ENCODE measurements at places on chromosomes 4 and X.

- DNase-seq, result no peak
Observed at GRCh38 chr4:75598390-75598789, 31.9 kb downstream of the CDKL2 start.

DNA sequence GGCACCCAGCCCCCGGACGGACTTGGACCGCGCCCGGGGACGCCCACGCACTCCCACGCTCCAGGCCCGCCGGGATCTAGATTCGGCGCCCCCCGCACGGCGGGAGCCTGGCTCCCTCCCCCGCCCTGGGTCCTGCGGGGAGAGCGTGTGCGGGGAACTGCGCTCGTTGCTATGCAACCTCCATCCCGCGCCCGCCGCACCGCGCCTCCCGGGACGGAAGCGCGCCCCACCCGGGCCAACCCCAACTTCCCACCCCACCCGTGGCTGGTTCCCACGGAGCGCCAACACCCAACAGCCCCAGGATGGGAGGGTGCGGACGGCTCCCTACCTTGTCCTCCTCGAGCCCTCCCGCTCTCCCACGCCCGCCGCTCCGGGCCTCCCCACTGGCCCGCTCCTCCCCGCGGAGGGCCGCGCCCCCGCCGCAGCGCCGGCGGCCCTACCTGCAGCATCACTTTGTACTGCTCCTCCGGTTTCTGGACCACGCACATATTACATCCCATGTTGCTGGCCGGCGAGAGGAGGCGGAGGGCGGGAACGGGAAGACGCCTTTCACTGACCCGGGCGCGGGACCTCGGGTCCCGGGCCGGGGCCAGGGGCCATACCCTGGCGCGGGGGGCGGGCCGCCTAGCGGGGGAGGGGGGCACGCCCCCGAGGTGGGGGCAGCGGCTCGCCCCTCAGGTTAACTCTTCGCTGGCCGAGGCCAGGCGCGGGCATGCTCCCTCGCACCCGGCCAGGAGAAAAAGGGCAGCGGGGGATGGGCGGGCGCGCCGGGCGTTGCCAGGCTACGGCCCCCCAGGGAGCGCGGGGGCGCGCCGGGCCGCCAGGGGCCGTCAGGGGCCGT lies at the start of gene PDZD4:
Gene PDZD4, minus strand, starts transcription at position 746 of the 841 bp plus-strand sequence. Its CDS starts 246 bp downstream, at position 500.
- DNase-seq, result no peak

- DNase-seq, result no peak
Observed at GRCh38 chrX:136346506-136346905, 45.7 kb downstream of the ADGRG4 start.

GRCh38 chr4:41304221-41304620 lies 47.5 kb downstream of the UCHL1 start:
- DNase-seq, result no peak

DNA sequence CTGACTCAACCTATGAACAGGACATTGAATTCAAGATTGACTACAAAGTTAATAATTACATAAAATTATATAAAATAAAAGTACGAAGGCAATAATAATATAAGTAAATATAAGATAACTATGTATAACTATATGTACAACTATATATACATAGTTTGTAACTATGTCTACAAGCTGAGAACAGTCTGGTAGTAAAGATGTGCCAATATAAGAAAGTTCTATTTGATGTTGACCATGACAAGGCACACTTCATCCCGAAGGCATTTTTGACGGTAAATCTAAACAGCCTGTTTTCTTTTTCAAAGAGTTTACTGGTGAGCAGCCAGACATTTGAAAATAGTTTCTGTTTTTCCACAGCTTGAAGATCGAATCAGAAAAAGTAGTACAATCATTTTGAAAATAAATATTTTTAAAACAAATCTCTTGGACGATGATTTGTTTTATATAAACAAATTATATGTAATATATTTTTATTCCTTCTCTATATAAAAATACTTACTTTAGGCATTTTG lies 112.9 kb downstream of the CEP44 start:
- DNase-seq, result no peak

DNA sequence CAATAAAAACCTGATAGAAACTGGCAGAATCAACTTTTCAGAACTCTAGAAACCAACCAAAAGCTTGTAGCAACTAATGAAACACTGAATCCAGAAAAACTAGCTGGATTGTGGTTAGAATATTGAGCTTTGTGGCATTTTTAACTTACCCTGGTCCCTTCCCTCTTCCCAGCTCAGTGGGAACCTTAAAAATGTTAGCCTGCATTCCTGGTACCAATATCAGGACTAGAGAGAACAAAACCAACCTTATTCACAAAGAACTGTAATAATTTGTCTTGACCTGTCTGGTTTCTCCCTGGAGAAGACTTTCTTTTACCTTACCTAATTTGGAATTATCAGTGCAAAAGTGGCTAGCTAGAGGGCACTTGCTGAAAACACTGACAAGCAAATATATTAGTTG lies 21.2 kb downstream of the SH3D19 start:
- no peak for DNase-seq

DNA sequence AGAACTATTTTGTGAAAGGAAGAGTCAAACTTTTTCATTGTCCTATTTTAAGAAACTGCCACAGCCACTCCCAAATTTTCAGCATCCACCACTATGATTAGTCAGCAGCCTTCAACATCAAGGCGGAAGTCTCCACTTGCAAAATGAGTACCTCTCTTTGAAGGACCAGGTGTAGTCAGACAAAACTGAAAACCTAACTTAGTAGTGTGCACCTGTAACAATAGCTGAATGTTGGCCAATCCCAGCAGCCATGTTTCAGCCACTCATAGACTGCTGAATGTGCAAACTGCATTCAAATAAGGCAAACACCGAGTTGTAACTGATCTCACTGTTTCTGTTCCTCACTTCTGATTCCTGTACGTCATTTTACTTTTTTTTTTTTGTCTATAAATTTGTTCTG lies 341.1 kb downstream of the IL15 start:
- DNase-seq, result no peak

DNA sequence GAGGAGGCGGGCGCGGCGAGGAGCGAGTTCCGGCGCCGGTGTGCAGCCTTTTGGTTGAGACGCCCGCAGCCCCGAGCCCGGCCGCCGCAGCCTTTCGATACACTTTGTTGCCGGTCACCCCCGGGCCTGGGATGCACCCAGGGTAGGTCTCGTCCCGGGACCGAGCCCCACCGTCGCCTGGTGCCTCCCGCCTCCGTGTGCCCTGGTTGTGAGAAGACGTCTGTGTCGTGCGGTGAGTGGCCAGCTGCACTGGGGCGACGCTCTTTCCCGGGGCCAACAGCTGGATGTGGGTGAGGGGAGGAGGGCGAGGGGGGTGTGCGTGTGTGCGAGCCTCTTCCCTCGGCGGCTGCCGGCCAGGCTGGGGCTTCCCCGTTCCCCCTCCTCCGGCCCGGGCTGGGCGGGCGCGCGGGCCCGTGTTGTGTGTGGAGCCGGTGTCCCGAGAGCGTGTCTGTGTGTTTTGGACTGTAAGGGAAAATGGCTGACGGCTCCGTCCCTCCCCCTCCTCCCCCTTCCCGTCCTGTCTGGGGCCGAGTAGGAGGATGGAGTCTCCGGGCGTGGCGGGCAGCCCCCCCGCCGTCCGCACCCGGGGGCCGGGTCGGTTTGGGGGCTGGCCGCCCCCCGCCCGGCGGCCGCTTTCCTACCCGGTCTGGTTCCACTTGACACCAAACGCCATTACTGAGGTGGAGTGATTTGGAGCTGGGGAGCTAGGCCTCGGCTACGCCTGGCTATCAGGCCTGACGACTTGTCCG lies 807 bp downstream of the USP9X start:
- DNase-seq, result no peak

DNA sequence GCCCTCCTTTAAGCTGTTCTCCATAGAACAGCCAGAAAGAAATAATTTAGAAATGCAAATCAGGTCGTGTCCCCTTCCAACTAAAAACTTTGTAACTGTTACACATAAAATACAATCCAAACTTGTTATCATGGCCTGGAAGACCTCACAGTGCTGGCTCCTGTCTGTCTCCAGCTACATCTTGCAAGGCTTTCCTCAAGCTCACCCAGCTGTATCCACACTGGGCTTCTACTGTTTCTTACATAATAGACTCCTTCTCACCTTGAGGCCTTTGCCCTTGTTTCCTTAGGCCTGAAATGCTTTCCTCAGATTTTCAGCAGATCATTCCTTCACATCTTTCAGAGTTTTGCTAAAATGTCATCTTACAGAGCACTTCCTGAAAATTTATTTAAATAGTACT lies 33.5 kb upstream of the USP53 start:
- no peak for DNase-seq

DNA sequence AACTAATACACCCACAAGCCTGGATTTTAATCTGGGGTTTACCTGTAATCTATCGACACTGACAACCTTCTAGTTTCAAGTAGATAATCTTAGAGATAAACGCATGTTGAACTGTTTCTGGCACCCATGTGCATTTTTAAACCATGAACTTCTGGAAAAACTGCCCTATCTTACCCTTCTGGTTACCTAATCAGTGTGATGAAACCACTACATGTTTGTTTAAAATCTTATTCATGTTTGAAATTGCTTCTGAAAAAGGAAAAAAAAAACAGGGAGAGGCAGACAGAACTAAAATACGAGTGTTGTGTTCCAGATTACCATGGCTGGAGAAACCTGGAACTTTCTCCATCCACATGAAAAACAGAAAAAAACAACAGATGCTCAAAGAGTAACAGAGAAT lies 139.3 kb downstream of the MID1IP1 start:
- DNase-seq, result no peak

DNA sequence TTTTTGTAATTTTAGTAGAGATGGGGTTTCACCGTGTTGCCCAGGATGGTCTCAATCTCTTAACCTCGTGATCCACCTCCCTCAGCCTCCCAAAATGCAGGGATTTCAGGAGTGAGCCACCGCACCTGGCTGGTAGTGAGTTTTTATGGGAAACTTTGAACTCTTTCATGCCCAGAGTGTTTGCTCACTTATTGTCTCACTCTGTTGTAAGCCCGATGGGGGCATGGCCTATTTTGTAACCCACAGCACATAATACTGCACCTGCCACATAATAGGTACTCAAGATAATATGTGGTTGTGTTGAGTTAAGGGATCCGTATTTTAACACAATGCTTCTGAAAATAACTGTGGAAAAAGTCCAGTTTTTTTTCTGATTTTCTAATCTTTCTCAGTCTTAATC lies 109.6 kb upstream of the GIMD1 start:
- no peak for DNase-seq

DNA sequence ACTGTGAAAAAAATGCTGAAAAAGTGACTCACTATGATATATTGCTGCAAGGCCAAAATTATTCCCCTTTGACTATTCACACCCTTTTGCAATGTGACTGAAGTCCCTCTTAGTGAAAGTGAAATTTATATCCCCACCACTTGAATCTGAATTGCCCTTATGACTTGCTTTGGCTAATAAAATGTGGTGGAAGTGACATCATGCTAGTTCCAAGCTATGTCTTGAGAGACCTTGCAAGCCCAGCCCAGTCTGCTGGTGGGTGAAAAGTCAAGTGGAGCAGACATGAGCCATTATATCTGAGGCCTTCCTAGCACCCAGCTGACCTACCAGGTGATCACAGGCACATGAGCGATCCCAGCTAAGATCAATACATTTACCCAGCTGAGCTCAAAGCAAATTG lies 94.7 kb downstream of the LINC00632 start:
- DNase-seq, result no peak

DNA sequence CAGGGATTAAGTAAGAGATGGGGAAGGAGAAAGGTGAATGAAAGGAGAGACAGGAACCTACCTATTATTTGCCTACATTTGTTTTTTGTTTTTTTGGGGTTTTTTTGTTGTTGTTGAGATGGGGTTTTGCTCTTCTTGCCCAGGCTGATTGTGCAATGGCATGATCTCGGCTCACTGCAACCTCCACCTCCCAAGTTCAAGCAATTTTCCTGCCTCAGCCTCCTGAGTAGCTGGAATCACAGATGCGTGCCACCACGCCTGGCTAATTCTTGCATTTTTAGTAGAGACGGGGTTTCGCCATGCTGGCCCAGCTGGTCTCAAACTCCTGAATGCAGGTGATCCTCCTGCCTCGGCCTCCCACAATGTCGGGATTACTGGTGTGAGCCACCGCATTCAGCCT lies 57.9 kb downstream of the BCOR start:
- no peak for DNase-seq

GRCh38 chr4:1381944-1382541 lies 24.2 kb downstream of the NKX1-1 start:
- no peak for DNase-seq

- DNase-seq, result no peak
Observed at GRCh38 chrX:152905081-152905420, 7.2 kb downstream of the ZNF185 start.

GRCh38 chr4:175385797-175386196 lies 426.3 kb downstream of the GPM6A start:
- no peak for DNase-seq

- DNase-seq, result no peak
Observed at GRCh38 chr4:105520819-105521790, 31.3 kb upstream of the ARHGEF38 start.

DNA sequence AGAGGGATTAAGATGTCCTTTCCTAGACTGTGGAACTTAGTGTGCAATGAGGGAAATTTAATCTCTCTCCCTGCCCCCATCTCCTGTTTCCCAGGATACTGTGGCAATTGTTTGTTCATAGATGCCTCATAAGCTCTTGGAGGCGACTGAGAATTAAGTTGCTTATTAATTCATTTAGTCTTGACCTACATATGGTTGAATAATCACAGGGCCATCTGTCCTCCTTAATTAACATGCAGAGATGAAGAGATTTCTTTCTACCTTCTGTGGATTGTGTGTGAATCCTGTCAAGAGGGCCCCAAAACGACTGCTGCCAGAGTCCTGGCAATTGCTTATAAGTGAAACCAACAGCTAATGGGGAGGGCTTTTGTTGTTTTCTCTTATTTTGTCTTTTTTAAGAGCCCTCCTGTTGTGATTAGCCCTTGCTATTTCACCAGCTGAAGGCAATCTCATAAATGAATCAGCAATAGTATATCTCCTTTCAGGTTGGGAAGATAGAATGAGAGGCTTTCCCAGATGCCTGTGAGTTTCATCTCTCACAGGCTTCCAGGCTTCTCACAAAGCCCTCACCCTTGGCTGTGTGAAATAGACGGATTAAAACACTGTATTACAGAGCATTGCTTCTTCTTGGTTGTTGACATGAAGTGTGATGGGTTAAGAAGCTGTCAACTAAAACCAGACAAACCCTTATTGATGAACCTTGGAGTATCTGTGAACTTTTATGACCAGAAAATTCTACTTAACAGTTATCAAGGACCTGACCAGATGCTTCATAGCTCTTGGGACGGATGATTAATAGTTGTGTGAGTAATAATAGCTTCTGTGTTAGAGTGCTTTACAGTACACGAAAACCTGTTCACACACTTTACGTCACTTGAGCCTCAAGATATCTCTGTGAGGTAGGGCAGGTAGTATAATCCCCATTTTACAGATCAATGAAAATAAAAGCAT lies 58.5 kb downstream of the PGRMC2 start:
- DNase-seq, result no peak

DNA sequence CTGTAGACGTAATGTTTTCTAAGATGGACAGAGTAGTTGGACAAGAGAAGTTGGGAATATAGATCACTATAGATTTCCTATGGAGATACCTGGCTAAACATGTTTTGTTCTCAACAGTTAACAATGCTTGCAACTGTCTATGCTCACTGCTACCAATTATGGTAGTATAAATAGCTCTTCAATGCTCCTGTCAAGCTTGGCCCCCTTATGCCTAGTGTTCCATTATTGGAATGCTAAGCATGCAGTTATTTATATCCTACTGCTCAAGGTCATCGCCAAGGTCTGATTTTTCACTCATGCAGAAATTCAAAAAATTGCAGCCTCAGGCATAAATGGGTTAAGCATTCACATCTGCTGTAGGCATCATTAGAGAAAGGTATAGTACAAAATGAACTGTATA lies 519.0 kb downstream of the IL15 start:
- no peak for DNase-seq

Data from activated T-cell treated with anti-CD3 and anti-CD28 coated beads for 4 hours (primary cell).